ENCODE measurements at places on chromosomes 11 and 22.

GRCh38 chr22:27684901-27685300 is 116.7 kb downstream of the MN1 start:
- DNase-seq, result no peak

DNA sequence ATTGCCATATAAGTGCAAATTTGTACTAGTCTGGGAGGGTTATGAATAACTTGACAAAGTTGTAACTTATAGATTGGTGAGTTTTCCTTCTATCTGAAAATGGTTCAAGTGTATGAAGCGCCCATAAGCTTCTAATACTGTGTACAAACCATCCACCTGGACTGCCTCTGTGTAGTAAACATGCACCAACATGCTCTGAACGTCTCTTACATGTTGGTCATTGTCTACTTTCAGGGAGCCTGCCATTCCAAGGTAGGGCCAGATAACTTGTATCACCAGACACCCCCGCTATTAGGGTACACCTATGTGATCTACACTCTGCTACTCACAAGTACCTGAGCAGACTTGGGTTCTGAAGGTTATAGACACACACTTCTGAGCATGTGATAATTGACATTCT is 735.5 kb upstream of the API5 start:
- no peak for DNase-seq

DNA sequence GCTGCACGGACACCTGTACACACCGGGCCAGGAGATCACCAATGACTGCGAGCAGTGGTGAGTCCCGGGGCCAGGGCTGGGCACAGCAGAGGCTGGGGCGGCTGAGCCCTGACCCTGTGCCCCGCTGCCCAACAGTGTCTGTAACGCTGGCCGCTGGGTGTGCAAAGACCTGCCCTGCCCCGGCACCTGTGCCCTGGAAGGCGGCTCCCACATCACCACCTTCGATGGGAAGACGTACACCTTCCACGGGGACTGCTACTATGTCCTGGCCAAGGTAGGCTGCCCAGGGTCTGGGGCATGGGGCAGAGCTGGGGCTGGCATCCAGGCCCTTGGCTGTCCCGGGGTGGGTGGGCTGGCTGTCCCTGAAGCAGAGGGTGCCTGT is 7.7 kb downstream of the MUC2 start:
- no peak for DNase-seq

GRCh38 chr11:41947392-41947791 is 487.9 kb upstream of the LRRC4C start:
- DNase-seq, result no peak

DNA sequence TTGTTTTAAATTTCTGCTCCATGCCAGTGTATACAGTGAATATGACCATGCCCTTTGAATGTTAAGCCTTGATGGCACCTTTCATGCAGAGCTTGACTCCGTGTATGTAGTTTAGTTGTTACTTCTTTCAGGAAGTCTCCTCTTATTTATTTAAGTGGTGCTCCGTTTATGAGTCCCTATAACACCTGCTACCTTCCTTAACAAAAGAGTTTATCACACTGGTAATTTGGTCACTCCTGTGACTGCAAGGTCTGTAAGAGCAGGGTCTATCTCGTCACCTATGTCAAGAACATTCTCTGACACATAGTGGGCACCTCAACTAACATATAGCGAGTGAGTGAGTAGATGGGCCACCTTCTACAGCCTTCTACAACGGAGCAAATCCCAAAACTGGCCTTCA is 152.5 kb downstream of the CCDC34 start:
- DNase-seq, result no peak

- no peak for DNase-seq
Observed at GRCh38 chr11:86722748-86723147, 50.3 kb upstream of the ME3 start.

DNA sequence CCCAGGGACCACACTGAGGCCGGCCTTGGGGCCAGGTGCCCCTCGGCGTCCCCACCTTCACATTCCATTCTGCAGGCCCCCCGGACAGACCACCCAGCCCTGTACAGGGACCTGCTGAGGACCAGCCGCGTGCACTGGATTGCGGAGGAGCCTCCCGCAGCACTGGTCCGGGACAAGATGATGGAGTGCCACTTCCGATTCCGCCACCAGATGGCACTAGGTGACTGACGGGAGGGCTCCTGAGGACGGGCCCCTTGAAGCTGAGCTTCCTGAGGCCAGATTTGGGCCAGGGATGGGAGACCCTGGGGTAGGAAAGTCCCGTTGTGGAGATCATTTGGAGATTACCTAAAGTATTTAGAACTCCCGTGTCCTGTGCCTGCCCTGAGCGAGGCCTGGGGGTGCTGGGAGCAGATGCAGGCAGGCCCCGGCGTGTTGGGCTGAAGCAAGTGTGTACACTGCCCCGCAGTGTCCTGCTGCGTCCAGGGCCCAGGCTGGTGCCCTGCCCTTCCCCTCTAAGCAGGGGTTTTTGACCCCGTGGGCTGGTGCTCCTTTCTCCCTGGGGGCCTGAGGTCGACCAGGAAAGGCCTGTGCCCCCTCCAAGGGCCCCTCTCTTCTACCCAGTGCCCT is 20.0 kb downstream of the TRMU start:
- DNase-seq, result peak; percentile 60

Data from stimulated activated CD4-positive, alpha-beta T cell treated with anti-CD3 and anti-CD28 coated beads, Interleukin-12 subunit alpha, Interleukin-12 subunit beta, amount 100 ng/mL, for 24 hours (primary cell).